ENCODE measurements at places on chromosomes 12 and 14. TPM values are rescaled to one million over a fixed set of nuclear protein-coding genes. Genes with fewer than 3 reads are reported as not detected.

The GLT8D2 gene
- total RNA-seq, result 36.5 TPM

The TRPV4 gene
- total RNA-seq, result 4.2 TPM

The SRGAP1 gene
- total RNA-seq, result 15.9 TPM

The CABP1 gene
- total RNA-seq, result 1.3 TPM

The PTPRR gene
- 0.49 TPM for total RNA-seq

The SERPINA10 gene
- not detected for total RNA-seq

The DEGS2 gene
- 7.4 TPM for total RNA-seq

The KRT78 gene
- total RNA-seq, result 13.7 TPM

The B4GALNT3 gene
- total RNA-seq, result 12.7 TPM

The LIN7A gene
- total RNA-seq, result 5.9 TPM

The POTEG gene
- not detected for total RNA-seq

The MANSC1 gene
- 3.4 TPM for total RNA-seq

The PDE3A gene
- 14.4 TPM for total RNA-seq

The HCAR1 gene
- total RNA-seq, result 1.9 TPM

The RNU4-1 gene
- under 0.01 TPM for total RNA-seq

The C12orf43 gene
- 8.2 TPM for total RNA-seq

The CATSPERB gene
- 0.89 TPM for total RNA-seq

The PMCH gene
- not detected for total RNA-seq

The TCL1B gene
- total RNA-seq, result not detected

The KCNH3 gene
- 0.49 TPM for total RNA-seq

The ART4 gene
- 1.3 TPM for total RNA-seq

The KRT71 gene
- total RNA-seq, result 454 TPM

The TAOK3 gene
- total RNA-seq, result 24.1 TPM

The HNF1A gene
- not detected for total RNA-seq

The INSM2 gene
- not detected for total RNA-seq

The SLC39A5 gene
- not detected for total RNA-seq

The TAS2R10 gene
- total RNA-seq, result 1.7 TPM

The LTB4R2 gene
- 13.9 TPM for total RNA-seq

The A2ML1 gene
- total RNA-seq, result 46.5 TPM

The RDH11 gene
- 55.8 TPM for total RNA-seq

The ADAMTS20 gene
- 0.10 TPM for total RNA-seq

The TUNAR gene
- total RNA-seq, result not detected

The TAS2R42 gene
- total RNA-seq, result not detected

The HOXC13 gene
- 5.8 TPM for total RNA-seq

The BDKRB2 gene
- 2.7 TPM for total RNA-seq

The NEUROD4 gene
- not detected for total RNA-seq

The ZNF140 gene
- total RNA-seq, result 39.3 TPM

The PIANP gene
- total RNA-seq, result 0.10 TPM

The LPCAT3 gene
- 24.9 TPM for total RNA-seq

The POTEM gene
- not detected for total RNA-seq

The SLC4A8 gene
- 1.9 TPM for total RNA-seq

The VRTN gene
- 0.20 TPM for total RNA-seq

The TMPRSS12 gene
- not detected for total RNA-seq

The GLS2 gene
- 2.1 TPM for total RNA-seq

The FLRT2 gene
- 32.6 TPM for total RNA-seq

The TEX52 gene
- not detected for total RNA-seq

The ZC3H14 gene
- total RNA-seq, result 46.5 TPM

The CLEC4C gene
- total RNA-seq, result 0.30 TPM

The KIF21A gene
- 37.5 TPM for total RNA-seq

The TUBA1C gene
- total RNA-seq, result 99.4 TPM

The RIPK3 gene
- 5.6 TPM for total RNA-seq

The FAM161B gene
- total RNA-seq, result 3.4 TPM

The TMED8 gene
- total RNA-seq, result 8.0 TPM

The MRPL51 gene
- 59.9 TPM for total RNA-seq

The PPFIA2 gene
- 1.6 TPM for total RNA-seq

The PSMB11 gene
- total RNA-seq, result not detected

The ANO2 gene
- total RNA-seq, result 7.8 TPM

The PIWIL1 gene
- total RNA-seq, result 0.10 TPM

The OR4E2 gene
- total RNA-seq, result not detected

Data from skin of body (tissue), 3 donors.